ENCODE measurements at places on chromosomes 6 and 20.

GRCh38 chr6:146269482-146269881 is 240.6 kb downstream of the GRM1 start:
- no peak for DNase-seq

GRCh38 chr6:127267646-127268625 is 1.3 kb downstream of the RNF146 start:
- no peak for DNase-seq

DNA sequence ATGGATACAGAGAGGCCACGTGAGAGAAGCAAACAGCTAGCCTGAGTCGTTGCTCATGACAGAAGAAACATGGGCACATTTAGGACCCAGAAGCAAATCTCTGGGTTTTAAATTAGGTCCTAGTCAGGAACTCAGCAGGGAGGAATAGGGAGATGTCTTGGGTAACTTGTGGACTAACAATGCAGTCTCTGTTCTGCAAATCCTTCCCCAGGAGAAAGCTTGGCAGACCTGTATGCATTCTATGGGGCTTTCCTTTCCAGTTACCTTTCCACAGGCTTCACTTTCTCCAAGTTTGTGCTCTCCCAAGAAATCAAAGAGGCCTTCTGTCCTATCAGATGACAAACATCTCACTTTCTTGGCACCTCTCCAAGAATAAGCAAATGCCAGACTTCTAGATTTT is 47.2 kb upstream of the PLCB4 start:
- no peak for DNase-seq

DNA sequence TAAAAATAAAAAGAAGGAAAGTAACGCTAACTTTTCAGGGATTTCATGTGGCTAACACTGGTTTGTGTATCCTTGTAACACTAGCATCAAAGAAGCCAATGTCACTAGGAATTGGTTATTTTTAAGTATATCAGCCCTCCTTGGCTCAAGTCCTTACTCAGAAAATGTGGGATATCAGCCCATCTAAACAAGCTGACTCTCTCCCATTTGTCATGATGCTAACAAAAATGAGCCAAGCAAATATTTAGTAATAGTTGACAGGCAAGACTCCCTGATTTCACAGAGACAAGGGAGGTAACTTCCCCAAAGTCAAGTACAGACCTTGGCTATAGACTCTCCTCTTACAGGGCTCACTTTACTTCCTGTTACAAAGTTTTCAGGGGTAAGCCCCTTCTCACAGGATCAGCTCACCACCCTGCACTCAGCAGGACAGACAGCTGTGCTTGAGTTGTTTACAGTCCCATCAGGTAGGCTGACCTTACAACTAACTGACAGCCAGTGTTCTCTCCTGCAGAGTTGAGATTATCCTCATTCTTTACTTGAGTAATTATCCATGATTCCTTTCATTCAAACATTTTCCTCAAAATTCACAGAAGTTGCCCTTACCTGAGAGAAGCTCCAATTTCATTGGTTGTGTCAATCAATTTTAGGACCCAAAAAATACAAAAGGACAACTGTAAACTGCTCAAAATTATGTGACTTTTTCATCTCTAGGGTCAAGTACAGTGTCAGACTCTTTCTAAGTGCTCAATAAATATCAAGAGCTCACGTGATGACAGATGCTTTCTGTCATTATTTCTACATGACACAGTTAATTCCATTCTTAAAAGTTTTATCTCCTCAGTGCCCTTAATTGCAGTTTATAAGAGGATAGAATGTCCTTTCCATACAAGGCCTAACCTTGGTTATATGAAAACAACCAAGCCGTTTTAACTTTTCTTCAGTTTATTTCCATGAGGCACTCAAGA is 38.1 kb upstream of the BMP5 start:
- no peak for DNase-seq

DNA sequence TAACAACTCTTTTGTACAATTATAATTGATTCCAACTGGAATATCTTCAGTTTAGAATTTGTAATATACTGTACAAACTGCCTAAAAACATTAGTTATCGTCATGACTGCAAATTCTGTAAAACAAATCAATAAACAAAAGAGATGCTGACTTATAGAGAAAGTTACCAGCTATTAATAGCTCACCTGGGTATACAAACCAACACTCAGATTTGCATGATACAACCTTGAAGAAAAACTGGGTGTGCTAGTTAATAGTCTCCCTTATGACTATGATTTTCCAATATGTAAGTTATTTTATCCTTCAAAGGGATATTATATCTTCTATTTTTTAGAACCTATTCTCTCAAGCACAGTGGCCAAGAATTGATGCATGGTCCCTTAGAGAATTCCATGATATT is 698.5 kb downstream of the FRK start:
- no peak for DNase-seq

DNA sequence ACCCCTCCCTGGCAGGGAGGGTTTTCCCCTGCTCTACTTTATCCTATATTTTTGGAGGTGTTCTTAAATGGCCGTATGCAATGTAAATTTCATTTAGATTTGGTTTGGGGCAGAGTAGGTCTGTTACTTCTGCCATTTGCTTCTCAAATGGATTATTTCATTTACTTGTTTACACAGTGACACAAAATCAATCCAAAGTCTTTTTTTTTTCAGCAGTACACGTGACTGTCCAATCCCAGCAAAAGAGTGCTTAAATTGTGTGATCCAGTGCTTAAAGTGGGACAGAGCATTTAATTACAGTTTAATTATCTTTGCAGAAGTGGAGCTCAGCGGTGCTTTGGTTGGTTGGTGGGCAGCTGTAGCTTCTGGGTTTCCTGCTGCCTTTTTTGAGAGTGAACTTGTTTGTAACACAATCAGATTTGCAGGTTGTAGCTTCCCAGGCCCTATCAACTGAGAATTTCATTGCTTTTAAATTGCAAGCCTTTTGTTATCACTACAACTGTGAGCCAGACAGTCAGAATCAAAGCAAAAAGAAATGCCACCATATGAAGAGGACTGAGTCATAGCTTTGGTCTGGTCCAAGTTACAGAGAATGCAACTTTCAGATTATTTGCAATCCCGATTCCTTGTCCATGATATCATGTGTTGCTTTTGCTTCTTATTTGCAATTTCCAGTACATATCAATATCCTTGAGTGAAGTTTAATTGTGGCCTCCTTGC is 216.9 kb downstream of the DOK5 start:
- no peak for DNase-seq

GRCh38 chr6:122116835-122117627 is 282.4 kb upstream of the HSF2 start:
- no peak for DNase-seq

DNA sequence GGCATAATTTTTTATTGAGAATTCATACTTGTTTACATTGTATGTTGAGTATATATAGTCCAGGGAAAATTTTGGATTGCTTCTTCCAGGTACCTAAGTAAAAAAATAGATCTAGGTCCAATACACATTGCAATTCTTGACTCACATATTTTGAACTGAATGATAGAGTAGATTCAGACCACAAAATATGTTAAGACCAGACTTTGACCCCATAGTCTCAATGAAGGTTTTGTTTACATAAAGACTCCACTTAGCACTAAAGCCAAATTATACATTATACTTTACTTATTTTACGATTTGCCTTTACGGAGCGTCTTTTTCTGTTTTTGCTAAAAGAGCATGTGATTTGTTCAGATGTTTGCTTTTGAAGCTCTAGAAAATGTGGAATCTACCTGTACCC is 144.1 kb upstream of the PTCHD4 start:
- DNase-seq: no peak

GRCh38 chr20:53804920-53805894 is 211.6 kb upstream of the ZNF217 start:
- DNase-seq: no peak

- no peak for DNase-seq
These were observed 204.7 kb upstream of the ARG1 start for GRCh38 chr6:131368198-131368911.

- DNase-seq: no peak
These were observed 47.1 kb upstream of the IFNGR1 start for GRCh38 chr6:137266309-137266586.

DNA sequence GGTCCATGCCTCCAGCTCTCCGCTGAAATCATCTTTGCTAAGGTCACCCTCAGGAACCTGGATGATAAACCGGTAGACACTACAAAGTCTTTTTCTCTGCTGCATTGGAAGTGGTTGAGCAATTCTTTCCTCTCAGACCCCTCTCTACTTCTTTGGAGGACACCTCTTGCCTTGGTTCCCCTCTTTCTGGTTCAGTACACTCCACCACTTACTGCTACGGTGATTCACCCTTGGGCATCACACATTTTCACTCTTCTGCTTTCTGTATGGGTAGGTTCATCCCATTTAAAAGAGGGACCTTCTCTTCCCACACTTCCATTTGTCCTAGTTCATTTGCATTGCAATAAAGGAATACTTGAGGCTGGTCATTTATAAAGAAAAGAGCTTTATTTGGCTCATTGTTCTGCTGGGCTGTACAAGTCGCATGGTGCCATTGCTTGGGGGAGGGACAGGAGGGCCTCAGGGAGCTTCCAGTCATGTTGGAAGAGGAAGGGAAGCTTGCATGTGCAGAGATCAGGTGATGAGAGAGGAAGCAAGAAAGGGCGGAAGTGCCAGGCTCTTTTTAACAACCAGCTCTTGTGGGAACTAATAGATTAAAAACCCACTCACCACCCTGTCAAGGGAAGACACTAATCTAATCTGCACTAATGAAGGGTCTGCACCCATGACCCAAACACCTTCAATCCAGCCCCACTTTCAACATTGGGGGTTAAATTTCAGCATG is 149.7 kb upstream of the TMEM170B start:
- no peak for DNase-seq

DNA sequence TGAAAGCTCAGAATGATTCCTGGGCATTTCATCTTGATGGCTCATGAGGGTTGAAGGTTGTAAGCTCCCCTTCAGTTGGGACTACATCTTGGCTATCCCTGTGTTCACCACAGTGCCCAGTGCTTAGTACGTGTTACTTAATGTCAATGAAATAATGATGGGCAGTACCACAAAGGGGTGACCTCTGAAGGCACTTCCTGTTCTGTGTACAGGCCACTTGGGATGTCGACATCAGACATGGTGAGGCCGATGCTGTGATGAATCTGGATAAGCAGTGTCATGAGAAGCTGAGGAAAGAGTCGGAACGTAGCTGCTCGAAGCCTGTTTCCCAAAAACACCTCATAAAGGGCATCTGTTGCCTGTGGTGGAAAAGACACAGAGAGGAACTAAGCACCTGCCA is 27.6 kb upstream of the RBL1 start:
- no peak for DNase-seq

DNA sequence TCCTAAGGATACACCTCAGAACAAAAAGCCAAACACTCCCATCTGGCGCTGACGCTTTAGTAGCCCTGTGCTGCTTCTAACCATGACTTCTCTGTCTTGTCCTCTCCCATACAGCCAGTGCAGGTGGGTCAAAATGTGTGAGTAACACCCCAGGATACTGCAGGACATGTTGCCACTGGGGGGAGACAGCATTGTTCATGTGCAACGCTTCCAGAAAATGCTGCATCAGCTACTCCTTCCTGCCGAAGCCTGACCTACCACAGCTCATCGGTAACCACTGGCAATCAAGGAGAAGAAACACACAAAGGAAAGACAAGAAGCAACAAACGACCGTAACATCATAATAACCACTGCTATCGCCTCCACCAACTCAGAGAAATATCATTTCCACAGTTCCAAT is 1.4 kb downstream of the DEFB132 start:
- DNase-seq: no peak

GRCh38 chr6:138724015-138724414 is 49.6 kb upstream of the CCDC28A start:
- DNase-seq: no peak

DNA sequence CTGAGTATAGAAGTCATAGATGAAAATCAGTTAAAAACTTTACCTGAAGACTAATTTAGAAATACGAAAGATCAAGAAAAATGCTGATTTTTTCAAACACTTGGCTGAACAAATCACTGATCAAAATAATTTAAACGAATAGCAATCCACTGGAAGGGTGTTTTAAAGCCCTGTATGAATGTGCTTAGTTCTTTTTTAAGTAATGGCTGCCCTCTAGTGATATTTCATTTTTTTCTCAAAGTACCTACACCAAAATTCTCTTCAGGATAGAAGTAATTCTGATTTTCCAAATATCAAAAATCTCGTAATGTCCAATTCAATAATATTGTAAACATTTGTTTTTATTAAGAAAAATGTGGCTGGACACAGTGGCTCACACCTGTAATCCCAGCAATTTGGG is 32.5 kb downstream of the AKAP7 start:
- DNase-seq: no peak

DNA sequence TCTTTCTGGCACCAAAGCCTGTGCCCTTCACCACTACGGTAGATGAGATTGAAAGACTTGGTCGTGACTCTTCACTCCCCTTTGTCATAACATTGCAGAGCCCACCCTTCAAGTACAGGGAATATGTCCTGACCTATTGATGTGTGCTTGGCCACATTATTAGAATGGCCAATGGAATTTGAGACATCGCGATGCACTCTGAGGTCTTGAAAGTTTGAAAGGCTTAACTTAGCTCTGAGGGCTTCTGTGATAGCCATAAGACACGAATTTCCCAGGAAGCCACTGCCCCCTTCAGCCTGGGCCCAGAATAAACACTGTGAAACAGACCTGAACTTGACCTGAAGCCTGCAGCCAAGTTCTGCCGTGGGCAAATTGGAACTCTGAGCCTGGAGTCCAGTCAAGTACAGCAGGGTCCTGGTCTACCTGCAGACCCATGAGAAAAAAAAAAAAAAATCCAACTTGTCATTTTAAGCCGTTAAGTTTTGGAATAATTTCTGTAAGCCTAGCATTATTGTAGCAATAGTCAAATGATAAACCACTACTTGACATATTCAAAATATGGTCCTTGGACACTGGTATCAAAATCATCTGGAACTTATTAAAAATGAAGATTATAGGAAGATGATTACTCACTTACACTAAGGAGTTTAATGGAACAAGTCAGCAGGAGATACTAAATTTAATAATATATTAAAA is 36.9 kb upstream of the TRAF3IP2 start:
- no peak for DNase-seq

- DNase-seq: no peak
These were observed 42.3 kb downstream of the CCDC170 start for GRCh38 chr6:151536188-151536479.

DNA sequence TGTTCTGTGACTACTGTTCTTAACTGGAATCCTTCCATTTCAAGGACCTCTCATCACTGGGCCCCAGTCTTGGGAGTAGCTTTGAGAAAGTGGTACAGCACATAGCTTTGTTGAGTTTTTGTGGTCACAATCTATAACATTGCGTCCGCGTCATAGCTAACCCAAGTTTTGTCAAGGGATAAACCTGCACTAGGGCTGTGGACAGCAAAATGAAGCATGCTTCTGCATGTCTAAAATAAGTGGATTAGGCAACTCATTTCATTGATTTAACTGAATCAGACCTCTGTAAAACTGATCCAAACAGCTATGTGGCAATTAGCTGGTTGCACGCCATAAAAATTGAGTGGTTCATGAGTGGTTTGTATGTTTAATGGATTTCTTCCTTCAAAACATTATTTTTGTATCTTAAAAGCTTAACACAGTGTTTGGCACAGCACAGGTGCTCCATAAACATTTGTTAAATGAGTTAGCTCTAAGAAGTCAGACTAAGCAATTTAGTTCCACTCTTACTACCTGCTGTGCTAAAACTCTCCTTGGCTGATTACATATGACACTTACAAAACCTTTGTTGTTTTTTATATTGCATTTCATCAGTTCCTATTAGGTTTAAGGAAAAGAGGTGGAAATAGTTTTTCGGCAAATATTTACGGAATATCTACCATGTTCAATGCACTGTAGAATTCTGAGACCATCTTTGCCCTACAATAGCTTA is 160.3 kb upstream of the ATXN1 start:
- no peak for DNase-seq

Measured in stimulated activated CD4-positive, alpha-beta T cell treated with anti-CD3 and anti-CD28 coated beads, Interleukin-1b, Interleukin-23, amount 100 ng/mL, for 1 hour (primary cell).